CD8-positive, alpha-beta T cell (primary cell): ENCODE measurements at places on chromosomes 1 and 21.

GRCh38 chr1:7659514-7659913 lies 111.6 kb upstream of the VAMP3 start:
- DNase-seq, result no peak

DNA sequence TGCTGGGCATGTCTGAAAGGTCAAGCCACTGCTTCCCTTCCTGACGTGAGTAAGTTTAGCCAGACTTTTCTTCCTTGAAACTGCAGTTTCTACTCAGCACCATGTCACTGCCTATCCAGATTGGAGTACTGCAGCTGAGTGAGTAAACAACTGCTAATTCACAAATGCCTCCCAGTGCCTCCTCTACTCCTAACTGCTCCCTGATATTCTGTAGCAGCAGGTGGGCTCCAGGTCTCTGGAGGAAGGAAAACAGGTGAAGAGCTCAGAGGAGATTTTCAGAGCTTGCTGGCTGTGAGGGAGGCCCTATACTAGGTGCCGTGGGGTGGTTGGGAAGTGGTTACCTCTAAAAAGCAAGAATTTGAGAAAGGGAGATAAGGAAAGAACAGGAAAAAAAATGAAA lies 96.5 kb downstream of the KIF14 start:
- no peak for DNase-seq

DNA sequence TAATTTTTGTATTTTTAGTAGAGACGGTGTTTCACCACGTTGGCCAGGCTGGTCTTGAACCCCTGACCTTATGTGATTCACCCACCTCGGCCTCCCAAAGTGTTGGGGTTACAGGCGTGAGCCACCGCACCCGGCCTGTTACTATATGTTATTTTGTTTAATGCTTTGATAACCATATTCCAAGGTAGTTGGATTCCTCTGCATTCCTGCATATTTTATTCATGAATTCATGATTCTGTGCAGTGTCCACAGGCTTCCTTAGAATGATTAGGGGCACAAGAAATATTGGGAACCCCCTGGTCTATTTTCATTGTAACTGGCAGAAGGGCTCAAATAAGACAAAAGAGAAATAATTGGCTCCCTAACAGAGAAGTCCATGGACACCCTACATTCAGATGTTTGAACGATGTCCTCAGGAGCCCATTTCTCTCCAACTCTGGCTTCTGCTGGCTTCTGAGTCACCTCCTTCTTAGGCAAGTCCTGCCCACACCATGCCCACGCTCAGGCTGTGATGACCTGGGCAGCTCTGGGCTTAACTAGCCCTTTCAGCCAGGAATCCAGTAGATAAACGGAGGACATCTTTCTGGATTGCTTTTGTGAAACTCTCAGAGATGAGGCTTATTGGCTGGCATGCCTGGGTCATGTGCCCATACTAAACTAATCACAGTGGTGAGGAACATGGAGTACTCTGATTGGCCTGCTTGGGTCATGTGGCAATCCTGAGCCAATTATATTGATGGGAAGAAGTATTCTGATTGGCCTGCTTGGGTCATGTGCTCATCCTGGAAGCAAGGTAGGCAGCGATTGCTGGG lies 32.6 kb downstream of the TNFRSF8 start:
- no peak for DNase-seq

- no peak for DNase-seq
These were observed 47.5 kb downstream of the HSF2BP start for GRCh38 chr21:43611598-43612369.

GRCh38 chr1:164712131-164713036 lies 153.4 kb downstream of the PBX1 start:
- no peak for DNase-seq

DNA sequence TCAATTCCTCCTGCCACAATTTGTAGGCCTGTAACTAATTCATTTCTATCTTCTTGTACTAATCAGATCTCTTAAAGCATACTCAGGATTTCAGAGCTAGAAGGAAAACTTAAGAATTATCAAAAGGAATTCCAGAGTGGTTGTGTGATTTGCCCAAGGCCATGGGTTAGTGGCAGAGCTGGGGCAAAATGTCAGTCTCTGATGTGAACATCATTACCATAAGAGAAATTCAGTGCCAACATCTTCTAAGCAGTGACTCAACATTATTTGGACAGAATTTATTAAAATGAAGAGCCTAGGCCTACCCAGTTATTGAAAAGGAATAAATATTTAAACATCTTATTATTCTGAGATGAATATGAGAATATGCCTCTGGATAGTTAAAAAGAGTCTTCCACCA lies 14.5 kb downstream of the ST6GALNAC5 start:
- no peak for DNase-seq

DNA sequence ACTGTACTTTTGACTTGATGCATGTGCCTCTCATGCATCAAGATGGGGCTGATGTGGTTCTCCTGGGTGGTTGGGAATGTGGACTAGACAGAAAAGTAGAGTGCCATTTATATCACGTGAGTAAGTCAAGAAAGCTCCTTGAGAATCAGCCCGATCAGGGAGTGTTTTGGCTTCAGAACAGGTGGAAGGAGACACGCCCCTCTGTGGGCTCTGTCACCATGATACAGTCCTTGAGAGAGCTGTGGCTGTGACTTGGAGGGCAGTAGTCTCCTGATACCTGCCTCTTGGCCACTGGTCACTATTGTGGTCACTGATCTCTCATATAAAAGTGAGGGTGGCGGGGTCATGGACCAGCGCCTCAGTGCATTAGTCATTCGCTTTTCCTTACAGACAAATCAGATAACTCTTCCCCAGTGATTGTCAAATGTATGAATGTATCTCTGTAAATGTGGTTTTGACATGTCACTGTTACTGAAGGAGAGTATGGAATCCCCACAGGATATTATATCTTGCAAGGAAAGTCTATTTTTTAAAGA lies 8.9 kb upstream of the C4BPB start:
- DNase-seq, result no peak

GRCh38 chr1:40844079-40844478 lies 18.1 kb downstream of the CITED4 start:
- DNase-seq, result no peak

GRCh38 chr1:32784817-32785216 lies 32.3 kb downstream of the YARS1 start:
- DNase-seq, result no peak

DNA sequence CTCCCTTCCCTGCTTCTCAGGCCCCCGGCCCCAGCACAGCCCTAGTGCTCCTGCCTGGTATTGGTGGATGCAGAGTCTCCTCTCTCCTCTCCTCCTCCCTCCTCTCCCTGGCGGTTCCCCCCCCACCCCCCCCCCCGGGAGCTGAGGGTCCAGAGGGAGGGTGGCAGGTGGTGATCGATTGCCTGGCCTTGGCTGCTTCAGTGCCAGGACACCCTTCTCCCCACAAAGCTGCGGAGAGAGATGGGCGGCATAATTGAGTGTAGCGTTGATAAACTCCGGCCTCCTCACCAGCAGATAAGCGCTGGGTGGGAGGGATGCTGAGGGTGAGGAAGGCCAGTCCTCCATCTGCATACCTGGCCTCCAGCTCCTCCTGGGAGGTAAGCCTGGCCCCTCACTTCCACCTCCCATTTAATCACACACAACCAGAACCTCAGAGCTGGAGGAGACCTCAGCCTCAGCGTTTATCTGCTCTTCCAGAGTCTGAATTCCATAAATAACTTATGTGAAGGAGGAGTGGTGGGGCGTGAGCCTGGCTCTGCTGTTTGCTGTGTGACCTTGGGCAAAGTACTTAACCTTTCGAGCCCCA lies 60.8 kb downstream of the LRRN2 start:
- DNase-seq, result no peak

- DNase-seq, result peak; percentile 55
These were observed at the start of gene RPF1 for GRCh38 chr1:84478876-84479868. Gene RPF1, plus strand, starts transcription at chr1:84479266. Its CDS starts 16 bp downstream, at chr1:84479282.

GRCh38 chr1:115343200-115343737 lies 5.2 kb upstream of the NGF start:
- no peak for DNase-seq

GRCh38 chr1:25567710-25568089 lies 24.3 kb downstream of the LDLRAP1 start:
- DNase-seq, result no peak

DNA sequence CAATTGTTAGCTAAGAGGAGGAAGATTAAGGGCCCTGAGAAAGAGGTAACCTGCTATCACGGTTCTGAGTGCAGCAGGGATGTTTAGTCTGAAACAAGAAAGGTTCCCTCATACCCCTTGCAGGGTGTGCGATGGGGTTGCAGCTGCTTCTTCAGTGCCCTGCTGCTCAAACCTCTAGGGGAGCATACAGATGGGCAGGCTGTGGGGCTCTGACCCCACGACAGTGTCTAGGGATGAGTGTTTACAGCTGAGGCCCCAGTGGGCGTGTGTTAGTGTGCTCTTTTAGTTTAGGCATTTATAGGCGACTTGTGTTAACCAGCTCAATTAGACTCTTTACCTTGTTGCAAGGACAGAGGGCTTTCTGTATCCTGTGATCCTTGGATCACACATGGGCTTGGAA lies 41.3 kb upstream of the PLA2G5 start:
- DNase-seq, result no peak

DNA sequence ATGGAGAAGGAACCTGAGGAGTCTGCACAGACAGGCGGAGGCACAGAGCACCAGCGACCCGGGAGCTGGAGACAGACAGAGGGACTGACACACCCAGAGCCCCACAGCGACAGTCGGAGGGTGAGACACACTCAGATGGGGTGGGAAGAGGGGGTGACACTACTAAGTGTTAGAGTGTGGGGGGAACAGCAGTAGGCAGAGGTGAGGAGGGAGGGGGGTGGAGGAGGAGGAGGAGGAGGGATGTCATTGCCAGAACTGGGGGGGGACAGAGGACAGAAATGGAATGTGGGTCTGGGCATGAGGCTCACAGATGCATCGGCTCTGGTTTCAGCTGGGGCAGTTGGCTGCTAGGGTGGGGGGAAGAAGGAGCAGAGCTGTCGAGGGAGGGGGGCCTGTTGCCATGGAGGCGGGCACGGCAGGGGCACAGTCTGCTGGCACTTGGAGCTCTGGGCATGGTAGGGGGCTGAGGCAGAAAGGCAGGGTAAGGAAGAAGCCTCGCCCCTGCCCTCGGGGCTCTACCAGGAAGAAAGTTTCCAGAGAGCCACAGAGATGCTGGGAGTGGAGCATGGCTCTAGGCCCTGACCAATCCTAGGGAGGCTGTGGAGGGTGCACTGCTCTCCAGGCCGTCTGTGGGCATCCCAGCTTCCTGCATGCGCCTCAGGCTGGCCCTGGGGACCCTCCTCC lies 37.3 kb downstream of the AHDC1 start:
- no peak for DNase-seq

GRCh38 chr1:240455228-240455821 lies 156.6 kb downstream of the GREM2 start:
- no peak for DNase-seq

GRCh38 chr21:25170681-25171080 lies 436.6 kb downstream of the MRPL39 start:
- no peak for DNase-seq

- no peak for DNase-seq
These were observed 14.0 kb downstream of the AHDC1 start for GRCh38 chr1:27589841-27590426.

DNA sequence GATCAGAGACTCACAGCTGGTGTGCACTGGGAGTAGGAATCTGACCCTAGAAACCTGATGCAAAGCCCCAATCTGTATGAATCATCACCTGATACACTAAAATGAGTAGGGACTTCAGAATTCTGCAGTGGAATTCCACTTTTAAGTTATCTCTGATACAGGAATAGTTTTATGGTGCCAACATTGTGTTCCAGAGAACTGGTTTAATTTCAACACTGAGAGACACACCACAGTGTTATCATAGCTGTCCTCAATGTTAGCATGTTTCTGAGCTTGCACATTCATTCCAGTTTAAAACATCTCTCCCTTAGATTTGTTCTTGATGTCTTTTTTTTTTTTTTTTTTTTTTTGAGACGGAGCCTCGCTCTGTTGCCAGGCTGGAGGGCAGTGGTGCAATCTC lies 7.1 kb downstream of the UTS2 start:
- DNase-seq, result no peak

GRCh38 chr1:163068716-163069115 lies 445 bp upstream of the RGS4 start:
- no peak for DNase-seq

DNA sequence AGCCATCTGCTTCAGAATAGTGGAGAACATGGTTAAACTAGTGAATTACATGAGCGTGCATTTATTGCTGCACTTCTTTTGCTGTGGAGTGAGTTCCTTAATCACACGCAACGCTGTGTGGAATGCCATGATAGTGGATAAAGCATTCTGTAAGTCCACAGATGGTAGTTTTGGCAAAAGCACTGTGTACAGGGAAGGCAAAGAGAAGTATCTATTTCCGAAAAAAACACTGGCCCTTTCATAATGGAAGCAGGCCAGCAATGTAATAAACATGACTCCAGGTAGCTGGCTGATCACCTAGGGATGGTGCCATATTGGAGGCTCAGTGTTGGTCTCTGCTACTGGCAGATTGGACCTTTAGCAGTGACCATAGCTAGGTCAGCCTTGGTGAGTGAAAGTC lies 67.6 kb downstream of the FH start:
- DNase-seq, result no peak

DNA sequence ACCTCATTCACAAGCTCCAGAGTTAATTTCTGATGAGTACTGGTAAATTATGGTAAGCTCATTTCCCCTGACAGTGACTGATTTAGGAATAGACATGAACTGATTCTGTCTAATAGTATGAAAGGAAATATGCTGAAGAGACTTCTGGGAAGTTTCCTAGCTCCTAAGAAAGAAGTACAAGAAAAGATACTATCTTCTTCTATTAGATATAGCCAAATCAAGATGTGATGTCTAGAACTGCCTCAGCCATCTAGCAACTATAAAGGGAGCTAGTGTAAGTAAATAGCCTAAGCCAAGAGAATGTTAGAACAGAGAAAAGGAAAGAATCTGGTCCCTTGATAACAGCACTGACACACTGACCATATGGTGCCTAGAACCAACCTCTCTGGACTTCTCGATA lies 10.7 kb upstream of the PHTF1 start:
- DNase-seq, result no peak

DNA sequence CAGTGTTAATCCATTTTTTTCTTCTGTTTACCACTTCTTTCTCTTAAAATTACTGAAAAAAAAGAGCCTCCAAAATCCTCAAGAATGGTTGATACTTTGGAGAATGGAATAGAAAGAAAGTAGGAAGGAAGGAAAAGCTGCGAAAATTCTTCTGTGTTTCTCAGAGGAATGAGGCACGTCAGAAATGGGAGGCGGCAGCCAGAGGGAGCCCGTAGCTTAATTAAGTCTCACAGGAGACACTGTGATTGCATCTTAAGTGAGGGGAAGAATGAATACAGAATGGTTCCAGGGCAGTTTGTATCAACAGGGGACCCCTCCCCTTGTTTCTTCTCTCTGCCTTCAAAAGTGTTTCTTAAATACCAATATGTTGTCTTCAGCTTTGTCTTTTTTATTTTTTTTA lies 1099.5 kb downstream of the PLA2G4A start:
- no peak for DNase-seq

GRCh38 chr1:200075938-200076546 lies 48.5 kb downstream of the NR5A2 start:
- no peak for DNase-seq

- DNase-seq, result no peak
These were observed 27.6 kb downstream of the PBX1 start for GRCh38 chr1:164586591-164586990.

GRCh38 chr1:199272628-199273086 lies 633.8 kb downstream of the PTPRC start:
- DNase-seq, result no peak
